ENCODE measurements at places on chromosomes 16 and 17. TPM values are rescaled to one million over a fixed set of nuclear protein-coding genes. Genes with fewer than 3 reads are reported as not detected.
A peak's percentile ranks its signal among the peaks of the same experiment; 100 is the strongest.

Gene SPHK1
- total RNA-seq, result 9.0 TPM

Gene RFFL
- 17.8 TPM for total RNA-seq

Gene PPP1R1B
- total RNA-seq, result not detected

- H3K4me1 ChIP-seq, result no peaks in the 10 kb centered on the region
- H3K27ac ChIP-seq, result no peak overlapping the region
- DNase-seq, result no peak
- no peak overlapping the region for H3K4me3 ChIP-seq
Observed at GRCh38 chr16:52090080-52090479, 456.9 kb downstream of the TOX3 start.

- peaks cover 14% of the 10 kb centered on the region for H3K4me1 ChIP-seq
- peak; percentile 20 for DNase-seq
- peak overlapping the region; percentile 70 for H3K4me3 ChIP-seq
- H3K36me3 ChIP-seq, result peaks cover 1% of the 10 kb centered on the region
- no peaks in the 10 kb centered on the region for H3K27me3 ChIP-seq
- H3K27ac ChIP-seq, result no peak overlapping the region
Observed at GRCh38 chr16:30924076-30924912, 922 bp downstream of the FBXL19 start.

- H3K4me3 ChIP-seq, result peak overlapping the region; percentile 99
- peaks cover 58% of the 10 kb centered on the region for H3K36me3 ChIP-seq
- no peaks in the 10 kb centered on the region for H3K27me3 ChIP-seq
- peaks cover 71% of the 10 kb centered on the region for H3K4me1 ChIP-seq
- peak overlapping the region; percentile 97 for H3K27ac ChIP-seq
Observed at GRCh38 chr16:27317320-27317719, 3.5 kb downstream of the IL4R start.

Gene CREBBP
- 29.9 TPM for total RNA-seq

- no peaks in the 10 kb centered on the region for H3K27me3 ChIP-seq
- no peaks in the 10 kb centered on the region for H3K36me3 ChIP-seq
- DNase-seq, result no peak
- no peak overlapping the region for H3K4me3 ChIP-seq
Observed at GRCh38 chr16:86835982-86836381, 257.6 kb downstream of the FOXL1 start.
